Fibroblast of lung (primary cell): ENCODE measurements at places on chromosomes 13 and 19.

GRCh38 chr19:4368128-4368820 is 24.9 kb downstream of the MPND start:
- no peak for DNase-seq

DNA sequence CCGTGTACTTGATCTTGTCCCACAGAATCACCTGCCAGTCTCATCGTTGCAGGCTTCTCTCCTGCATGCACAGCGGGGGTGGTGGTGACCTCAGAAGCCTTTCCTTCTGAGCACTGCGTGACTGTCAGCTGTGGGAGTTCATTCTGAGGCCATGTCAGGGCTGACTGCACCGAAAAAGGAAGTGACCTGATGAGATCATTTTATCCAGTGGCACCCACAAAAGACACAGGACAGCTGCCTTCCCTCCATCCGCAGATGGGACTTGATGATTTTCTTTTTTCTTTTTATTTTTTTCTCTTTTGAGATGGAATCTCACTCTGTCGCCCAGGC is 89.7 kb downstream of the RAB20 start:
- peak; percentile 31 for DNase-seq

- DNase-seq: peak; percentile 12
These were observed 523 bp downstream of the ELAVL1 start for GRCh38 chr19:8004723-8005513.

GRCh38 chr19:45954156-45954555 is 19.5 kb downstream of the NOVA2 start:
- peak; percentile 63 for DNase-seq

- DNase-seq: no peak
These were observed 367.6 kb upstream of the PRR20A start for GRCh38 chr13:56773148-56773547.

DNA sequence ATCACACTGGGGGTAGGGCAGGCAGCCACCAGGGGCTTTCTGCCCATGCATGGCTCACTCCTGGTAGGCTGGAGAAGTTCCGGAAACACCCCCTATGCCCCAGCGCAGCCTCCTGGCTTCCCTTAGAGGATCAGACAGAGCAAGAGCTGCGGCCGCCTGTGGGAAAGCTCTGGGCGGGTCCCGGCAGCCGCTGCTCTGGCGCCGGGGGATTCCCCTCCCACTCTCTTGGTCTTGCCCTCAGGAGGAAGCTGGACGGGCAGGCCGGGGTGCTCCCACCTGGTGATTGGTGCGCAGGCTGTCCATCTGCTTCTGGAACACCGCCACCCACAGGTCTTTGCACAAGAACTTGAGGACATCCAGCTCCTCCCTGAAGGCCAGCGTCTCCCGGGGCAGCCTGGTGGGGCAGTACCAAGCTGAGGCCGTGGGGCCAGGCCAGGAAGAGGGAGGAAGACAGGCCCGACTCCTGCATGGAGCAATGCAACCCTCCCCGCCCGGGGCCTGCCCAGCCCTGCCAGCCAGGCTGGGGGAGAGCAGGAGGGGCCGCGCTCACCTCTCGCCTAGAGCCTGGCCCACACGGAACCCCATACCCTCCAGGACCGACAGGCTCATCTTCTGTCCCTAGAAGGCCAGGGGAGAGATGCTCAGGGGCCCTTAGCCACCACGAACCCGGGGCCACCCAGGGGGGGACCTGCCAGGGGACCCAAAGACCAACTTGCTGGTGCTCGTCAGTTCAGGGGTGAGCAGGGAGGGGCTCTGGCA is 4.0 kb upstream of the NKPD1 start:
- DNase-seq: peak; percentile 47

- DNase-seq: peak; percentile 90
These were observed 30.1 kb downstream of the PIP5K1C start for GRCh38 chr19:3669947-3670795.

GRCh38 chr19:3767050-3767449 is 4.6 kb downstream of the MRPL54 start:
- DNase-seq: no peak

GRCh38 chr13:90622541-90622940 is 724.9 kb upstream of the MIR17HG start:
- peak; percentile 66 for DNase-seq

DNA sequence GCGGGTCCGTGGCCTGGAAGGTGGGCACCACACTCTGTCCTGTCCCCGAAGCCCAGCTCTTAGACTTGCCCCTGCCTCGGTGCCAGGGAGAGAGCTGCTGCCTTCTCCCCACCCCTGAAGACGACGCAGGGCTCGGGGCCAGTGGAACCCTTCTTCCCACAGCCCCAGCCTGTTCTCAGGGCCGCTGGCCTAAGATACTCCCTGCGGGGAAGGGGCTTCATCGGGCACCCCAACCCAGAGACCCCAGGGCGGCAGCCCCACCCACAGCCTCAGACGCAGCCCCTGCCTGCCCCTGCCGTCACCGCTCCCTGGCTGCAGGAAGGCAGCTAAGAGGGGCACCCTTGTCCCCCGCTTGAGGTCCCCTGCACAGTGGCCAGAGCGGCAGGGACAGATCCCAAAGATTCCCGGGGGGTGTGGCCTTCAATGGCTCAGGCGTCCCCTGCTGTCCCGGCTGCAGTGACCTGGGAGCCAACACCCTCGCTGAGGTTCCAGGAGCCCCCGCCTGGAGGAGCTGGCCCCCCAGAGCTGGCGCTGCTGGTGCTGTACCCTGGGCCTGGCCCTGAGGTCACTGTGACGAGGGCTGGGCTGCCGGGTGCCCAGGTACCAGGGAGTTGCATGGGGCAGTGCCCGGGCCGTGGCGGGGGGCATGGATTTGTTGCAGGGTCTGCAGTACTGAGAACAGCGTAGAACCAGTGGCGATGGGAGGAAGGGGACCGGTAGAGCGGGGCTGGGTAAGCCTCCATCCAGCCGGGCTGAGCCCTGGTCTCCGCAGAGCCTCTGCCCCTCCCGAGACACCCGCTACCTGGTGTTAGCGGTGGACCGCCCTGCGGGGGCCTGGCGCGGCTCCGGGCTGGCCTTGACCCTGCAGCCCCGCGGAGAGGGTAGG is 1.0 kb downstream of the AMH start:
- DNase-seq: no peak

- no peak for DNase-seq
These were observed at the start of gene FXYD7 for GRCh38 chr19:35143231-35143715. Gene FXYD7 (plus strand): TSS chr19:35143255. CDS start chr19:35143334, 79 bp downstream.

DNA sequence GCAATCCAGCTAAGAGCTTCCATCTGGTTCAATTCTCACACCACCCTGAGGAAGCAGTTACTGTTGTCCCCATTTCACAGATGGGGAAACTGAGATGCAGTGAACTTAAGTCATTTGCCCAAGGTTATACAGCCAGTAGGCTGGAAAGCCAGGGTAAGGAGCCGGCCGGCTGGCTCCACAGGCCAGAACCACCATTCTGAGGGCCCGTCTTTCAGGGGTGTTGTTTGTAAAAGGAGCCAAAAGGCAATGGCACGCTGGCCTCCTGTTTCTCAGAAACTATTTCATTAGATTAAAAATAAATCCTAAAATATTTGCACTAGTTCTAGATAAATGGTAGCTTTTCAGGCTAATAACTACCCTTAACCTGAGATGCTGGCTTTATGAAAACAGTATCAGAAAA is 114.9 kb downstream of the CRYL1 start:
- no peak for DNase-seq

DNA sequence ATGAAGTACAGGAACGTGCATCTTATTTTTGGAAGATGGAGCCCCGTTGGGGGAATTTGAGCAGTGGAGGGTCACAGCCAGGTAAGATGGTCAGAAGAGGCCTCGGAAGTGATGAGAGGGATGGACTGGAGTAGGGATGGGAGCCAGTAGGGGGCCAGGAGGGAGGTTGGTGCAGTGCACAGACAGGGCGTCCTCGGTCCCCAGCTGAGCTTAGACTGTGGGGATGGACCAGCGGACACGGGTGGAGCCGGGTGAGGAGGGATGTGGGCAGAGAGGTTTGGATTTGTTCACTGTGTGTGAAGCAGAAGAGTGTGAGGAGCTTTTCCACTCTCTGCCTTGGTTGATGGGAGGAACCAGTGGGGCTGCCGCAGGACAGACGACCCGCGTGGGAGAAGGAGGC is 10.6 kb downstream of the RPS9 start:
- no peak for DNase-seq

GRCh38 chr13:77981281-77981881 is 62.8 kb upstream of the EDNRB start:
- peak; percentile 59 for DNase-seq

DNA sequence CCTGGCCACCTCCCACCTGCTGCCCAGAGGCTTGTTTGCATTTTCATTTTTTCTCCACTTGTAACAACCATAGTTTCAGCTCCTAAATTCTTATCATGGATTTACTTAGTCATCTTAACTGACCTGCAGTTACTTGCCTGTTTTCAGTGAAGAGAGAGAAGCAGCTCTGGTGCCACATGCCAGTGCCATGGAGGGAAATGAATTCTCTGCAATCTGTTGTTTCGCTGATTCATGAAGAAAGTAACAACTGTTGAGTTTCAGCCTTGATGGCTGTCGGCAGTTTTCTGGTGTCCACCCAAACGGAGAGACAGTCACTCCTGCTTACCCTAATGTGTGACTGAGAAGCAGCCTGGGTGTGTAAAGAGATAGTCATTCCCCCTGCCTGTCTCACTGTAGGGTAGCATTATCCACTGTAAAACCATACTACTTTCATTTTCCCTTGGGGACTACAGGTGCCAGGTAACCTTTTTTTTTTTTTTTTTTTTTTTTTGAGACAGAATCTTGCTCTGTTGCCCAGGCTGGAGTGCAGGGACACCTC is 116.1 kb downstream of the DNAJC3 start:
- peak; percentile 40 for DNase-seq

- DNase-seq: peak; percentile 85
These were observed 3.5 kb downstream of the RASA3 start for GRCh38 chr13:114128624-114129522.

DNA sequence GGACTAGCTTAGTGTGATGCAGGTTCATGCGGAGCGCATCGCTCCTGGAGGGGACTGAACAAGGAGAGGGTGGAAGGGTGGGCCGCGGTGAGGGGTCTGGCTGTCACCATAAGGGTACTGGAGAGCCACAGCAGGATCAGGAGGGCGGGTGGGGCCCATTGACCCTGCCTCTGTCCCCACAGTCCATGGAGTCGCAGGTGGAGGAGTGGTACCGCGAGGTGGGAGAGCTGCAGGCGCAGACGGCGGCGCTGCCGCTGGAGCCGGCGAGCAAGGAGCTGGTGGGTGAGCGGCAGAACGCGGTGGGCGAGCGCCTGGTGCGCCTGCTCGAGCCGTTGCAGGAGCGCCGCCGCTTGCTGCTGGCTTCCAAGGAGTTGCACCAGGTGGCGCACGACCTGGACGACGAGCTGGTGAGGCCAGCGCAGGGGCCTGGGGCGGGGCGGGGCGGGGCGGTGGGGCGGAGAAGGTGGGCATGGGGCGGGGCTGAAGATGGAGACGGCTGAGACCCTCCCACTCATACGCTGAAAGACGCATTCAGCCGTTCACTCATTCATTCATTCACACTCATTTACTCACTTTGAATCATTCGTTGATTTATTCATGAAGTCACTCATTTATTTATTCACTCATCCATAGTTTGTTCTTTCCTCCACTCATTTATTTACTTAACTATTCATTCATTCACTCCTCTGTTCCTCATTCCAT is 27.5 kb upstream of the SHKBP1 start:
- DNase-seq: peak; percentile 40

GRCh38 chr19:924553-925086 is 1.2 kb upstream of the ARID3A start:
- no peak for DNase-seq

- no peak for DNase-seq
These were observed 231.9 kb downstream of the COG6 start for GRCh38 chr13:39887387-39887786.

- peak; percentile 61 for DNase-seq
These were observed 177.4 kb upstream of the UBL3 start for GRCh38 chr13:30027569-30028455.

DNA sequence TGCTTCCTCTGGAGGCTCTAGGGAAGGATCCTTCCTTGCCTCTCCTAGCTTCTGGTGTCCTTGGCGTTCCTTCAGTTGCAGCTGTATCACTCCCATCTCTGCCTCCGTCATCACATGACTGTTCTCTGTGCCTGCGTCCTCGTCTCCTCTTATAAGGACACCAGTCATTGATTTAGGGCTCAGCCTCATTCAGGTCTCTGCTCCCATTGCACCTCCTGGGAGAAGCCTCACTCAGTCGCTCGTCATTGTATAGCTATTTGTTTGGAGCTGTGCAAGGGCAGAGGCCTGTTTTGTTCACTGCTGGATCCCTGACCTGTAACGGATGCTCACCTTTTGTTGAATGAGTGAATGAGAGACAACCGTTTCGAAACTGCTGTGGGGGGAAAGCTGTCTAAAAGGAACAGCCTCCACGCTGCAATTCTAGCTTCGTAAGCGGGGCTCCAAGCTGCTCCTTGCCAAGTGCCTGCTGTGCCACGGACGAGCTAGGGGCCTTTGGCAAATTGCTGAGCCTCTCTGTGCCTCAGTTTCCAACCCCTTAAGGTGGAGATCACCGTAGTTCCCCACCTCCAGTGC is 17.2 kb downstream of the BRSK1 start:
- no peak for DNase-seq

- DNase-seq: peak; percentile 48
These were observed 62.6 kb downstream of the IER2 start for GRCh38 chr19:13212759-13213330.

DNA sequence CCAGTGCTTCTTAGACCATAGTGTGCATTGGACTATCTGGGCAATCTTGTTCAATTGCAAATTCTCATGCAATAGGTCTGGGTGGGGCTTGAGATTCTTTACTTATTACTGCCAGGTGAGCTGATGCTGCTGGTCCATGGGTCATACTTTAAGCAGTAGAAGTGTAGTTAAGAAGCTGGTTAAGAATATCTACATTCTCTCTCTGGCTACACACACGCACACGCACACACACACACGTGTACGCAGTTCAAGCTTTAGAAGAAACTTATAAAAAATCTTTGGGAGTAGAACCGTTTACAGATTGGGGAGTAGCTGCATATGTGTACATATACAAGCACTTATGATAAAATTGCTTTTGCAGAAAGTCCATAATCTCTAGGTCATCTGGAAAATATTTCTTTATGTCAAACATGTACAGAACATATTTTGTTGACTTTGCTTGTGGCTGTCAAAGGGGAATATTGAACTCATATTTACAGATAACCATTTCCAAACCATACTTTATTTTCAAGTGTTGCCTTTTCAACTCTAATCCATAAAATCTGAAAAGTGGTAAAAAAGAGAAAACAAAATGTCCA is 99.7 kb downstream of the GPC6 start:
- DNase-seq: no peak

DNA sequence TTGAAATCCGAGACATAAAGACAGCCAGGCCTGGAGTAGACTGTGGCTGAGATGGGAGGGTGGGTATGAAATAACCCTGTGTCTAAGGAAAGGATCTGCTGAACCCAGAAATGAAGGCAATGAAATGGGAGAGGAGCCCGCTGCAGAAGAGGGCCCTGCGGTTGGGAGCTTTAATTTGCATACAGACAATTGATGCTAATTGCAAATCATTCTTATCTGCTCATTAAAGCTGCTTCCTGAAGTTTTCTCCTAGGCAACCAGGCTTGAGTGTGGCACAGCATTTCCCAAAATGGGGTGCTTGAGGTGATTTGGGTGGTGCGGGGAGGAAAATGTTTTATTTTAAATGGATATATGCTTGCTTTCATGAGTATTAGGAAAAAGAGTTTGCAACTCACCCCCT is 55.4 kb downstream of the DPF1 start:
- no peak for DNase-seq
